ENCODE measurements at places on chromosomes 12 and 14. TPM values are rescaled to one million over a fixed set of nuclear protein-coding genes. Genes with fewer than 3 reads are reported as not detected.

Gene PPFIBP1
- total RNA-seq = 105 TPM

GRCh38 chr14:48319823-48320222, 644.4 kb upstream of the MDGA2 start:
- DNase-seq = no peak

DNA sequence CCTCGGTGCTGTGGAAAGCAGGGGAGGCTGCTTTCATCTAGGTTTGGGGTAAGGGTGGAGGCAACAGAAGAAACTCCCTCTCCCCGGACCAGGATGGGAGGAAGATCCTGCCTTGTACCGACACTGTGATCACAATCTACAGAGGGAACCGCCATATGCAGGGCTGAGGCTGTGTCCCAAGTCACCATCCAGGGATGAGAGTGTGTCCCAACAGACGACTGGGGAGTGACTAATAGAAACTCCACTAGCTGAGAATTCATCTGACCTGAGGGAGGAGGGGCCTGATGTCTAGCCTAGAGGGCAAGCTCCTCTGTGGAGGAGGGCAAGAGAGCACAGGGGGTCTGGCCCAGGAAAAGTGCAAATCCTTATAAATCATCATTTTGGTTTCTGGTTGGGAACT, 172.4 kb downstream of the CALM1 start:
- no peak for DNase-seq

GRCh38 chr14:75559045-75559444, 19.4 kb upstream of the FLVCR2 start:
- DNase-seq = no peak

- DNase-seq = no peak
Observed at GRCh38 chr12:131693149-131693548, 17.7 kb upstream of the SFSWAP start.

Data from ovary (tissue), 10 donors.